ENCODE measurements at places on chromosomes 4 and X. TPM values are rescaled to one million over a fixed set of nuclear protein-coding genes. Genes with fewer than 3 reads are reported as not detected.

Gene RAB33A
- total RNA-seq: 3.2 TPM

Gene PCDH18
- 1.2 TPM for total RNA-seq

Gene USP26
- total RNA-seq: not detected

Gene SPRY1
- 4.8 TPM for total RNA-seq

Gene INTU
- total RNA-seq: 6.4 TPM

Gene PAGE4
- not detected for total RNA-seq

Gene AKAP14
- total RNA-seq: not detected

Gene LPAR4
- 0.21 TPM for total RNA-seq

Gene TXK
- total RNA-seq: 0.67 TPM

Gene DMP1
- not detected for total RNA-seq

Gene CFP
- not detected for total RNA-seq

Gene REPS2
- 1.3 TPM for total RNA-seq

Gene DCK
- total RNA-seq: 16.1 TPM

Gene PAGE5
- not detected for total RNA-seq

Gene EOLA2
- 27.2 TPM for total RNA-seq

Gene NXT2
- 7.9 TPM for total RNA-seq

Gene PCSK1N
- 66.6 TPM for total RNA-seq

Gene BEX1
- 40.2 TPM for total RNA-seq

Gene RIPPLY1
- not detected for total RNA-seq

Gene GALNT7
- 42.5 TPM for total RNA-seq

Gene FMR1NB
- not detected for total RNA-seq

Gene DAPP1
- 29.0 TPM for total RNA-seq

Gene FIP1L1
- 39.8 TPM for total RNA-seq

Gene CENPVL1
- 0.96 TPM for total RNA-seq

Gene TBCK
- total RNA-seq: 24.7 TPM

Gene EDA
- total RNA-seq: 2.5 TPM

Gene ANKRD50
- 14.8 TPM for total RNA-seq

Gene PRDM8
- 0.17 TPM for total RNA-seq

Gene TCEAL9
- 154 TPM for total RNA-seq

Gene HDAC8
- 19.9 TPM for total RNA-seq

Gene AR
- 0.25 TPM for total RNA-seq

Gene ETDB
- not detected for total RNA-seq

Gene CLGN
- total RNA-seq: 12.1 TPM

Gene WAS
- not detected for total RNA-seq

Gene LARP7
- total RNA-seq: 44.4 TPM

Gene SLC25A5
- total RNA-seq: 335 TPM

Gene FAM47A
- total RNA-seq: not detected

Gene FAM236B
- not detected for total RNA-seq

Gene CLIC2
- total RNA-seq: not detected

Gene IL21
- not detected for total RNA-seq

Gene SPP1
- total RNA-seq: 160 TPM

Gene CENPVL2
- total RNA-seq: 0.96 TPM

Gene MID1
- total RNA-seq: 13.5 TPM

Gene NRK
- total RNA-seq: 8.1 TPM

Gene NUDT9
- 26.6 TPM for total RNA-seq

Gene ERAS
- not detected for total RNA-seq

Gene FAAH2
- total RNA-seq: 5.3 TPM
